ENCODE measurements at places on chromosomes 4 and X.

DNA sequence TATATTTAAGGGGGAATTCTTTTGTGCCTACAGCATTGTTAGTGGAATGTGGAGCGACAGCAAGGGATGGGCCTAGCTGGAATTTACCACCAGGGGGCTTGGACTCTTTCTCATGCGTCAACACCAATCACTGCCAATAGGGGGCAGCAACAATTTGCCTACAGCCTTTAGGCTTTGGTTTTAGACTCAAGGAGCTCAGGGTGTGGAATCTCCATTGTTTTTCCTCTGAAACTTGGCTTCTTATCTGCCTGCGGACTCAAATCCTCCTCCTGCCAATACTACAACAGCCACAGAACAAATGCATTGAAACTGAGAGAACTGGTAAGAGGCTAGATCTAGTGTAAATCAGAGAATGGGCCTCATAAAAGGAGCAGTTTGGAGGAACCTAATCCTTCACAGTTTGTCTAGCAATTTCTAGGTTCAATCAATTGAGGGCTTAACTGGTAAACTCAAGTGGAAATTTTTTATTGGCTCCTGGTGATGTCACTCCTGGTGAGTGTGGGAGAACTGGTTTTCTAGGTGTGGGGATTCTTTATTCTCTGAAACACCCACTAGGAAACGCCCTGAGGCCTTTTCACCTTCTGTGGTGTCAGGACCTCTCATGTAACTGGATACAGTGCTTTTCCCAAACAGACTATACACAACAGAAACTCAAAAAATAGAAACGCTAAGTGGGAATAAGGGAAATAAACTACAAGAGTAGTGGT, 27.9 kb upstream of the TMSB4X start:
- H3K36me3 ChIP-seq, result no peaks in the 10 kb centered on the region
- H3K27me3 ChIP-seq, result no peaks in the 10 kb centered on the region
- peak overlapping the region; percentile 92 for H3K27ac ChIP-seq
- peaks cover 31% of the 10 kb centered on the region for H3K4me1 ChIP-seq

- no peaks in the 10 kb centered on the region for H3K36me3 ChIP-seq
- no peaks in the 10 kb centered on the region for H3K4me1 ChIP-seq
- DNase-seq, result no peak
These were observed 586.9 kb downstream of the PCDH7 start for GRCh38 chr4:31307029-31307428.

DNA sequence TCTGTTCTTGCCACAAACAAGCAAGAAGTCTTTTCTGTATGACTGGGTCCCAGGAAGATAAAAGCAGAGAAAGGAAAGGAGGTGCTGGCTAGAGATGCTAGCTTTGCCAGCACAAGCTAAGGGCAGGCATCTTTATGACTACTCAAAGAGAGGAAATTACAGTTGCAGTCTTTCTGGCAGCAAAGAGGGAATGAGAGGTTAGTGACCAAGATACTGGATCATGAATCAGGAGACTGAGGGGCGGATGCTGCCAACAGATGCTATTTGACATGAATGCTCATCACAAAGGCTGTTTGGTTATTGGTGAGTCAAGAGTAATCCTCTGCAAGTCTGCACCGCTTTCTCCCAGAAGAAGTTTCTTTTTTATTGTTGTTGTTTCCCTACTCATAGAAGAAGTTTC, 5.5 kb upstream of the XIAP start:
- DNase-seq, result no peak
- H3K36me3 ChIP-seq, result no peaks in the 10 kb centered on the region
- H3K27me3 ChIP-seq, result no peaks in the 10 kb centered on the region
- no peak overlapping the region for H3K27ac ChIP-seq
- peaks cover 4% of the 10 kb centered on the region for H3K4me1 ChIP-seq

DNA sequence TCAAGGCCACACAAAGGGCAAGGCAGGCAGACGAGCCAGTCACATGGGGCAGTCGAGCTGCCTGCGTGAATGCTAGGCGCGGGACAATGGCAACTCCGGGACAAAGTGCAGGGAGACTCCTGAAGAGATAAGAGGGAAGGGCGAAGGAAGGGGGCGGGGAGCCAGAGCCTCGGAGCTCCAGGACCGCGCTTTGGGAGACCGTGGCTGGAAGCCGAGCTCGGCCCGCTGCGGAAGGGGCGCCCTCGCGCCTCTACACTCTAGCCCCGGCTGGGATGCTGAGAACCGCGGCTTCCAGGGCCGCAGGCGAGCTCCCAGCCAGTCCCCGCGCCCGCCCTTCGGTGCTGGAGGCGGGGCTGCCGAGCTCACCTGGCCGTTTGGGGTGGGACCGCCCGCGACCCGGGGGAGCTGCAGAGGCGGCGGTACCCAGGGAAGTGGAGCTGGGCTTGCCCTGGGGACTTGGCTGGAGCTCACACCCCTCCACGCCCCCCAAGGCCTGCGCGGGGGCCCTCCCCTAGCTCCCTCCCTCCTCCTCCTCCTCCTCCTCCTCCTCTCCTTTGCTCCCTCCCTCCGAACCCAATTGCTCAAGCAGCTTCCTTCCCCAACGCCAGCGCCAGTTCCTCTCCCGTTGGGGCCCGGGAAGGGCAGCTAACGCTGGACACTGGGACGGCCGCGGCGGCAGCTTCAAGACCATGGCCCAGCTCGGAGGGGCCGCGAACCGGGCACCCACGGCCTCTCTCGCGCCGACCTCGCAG, at the start of gene SOWAHD:
SOWAHD (plus strand) TSS at position 610 of the 752 bp plus-strand sequence; CDS start at position 690, 80 bp downstream.
- peak within 1 kb of the TSS; percentile 80 for H3K27ac ChIP-seq
- DNase-seq, result peak; percentile 72
- H3K27me3 ChIP-seq, result no peaks in the 10 kb centered on the region
- H3K36me3 ChIP-seq, result no peaks in the 10 kb centered on the region

DNA sequence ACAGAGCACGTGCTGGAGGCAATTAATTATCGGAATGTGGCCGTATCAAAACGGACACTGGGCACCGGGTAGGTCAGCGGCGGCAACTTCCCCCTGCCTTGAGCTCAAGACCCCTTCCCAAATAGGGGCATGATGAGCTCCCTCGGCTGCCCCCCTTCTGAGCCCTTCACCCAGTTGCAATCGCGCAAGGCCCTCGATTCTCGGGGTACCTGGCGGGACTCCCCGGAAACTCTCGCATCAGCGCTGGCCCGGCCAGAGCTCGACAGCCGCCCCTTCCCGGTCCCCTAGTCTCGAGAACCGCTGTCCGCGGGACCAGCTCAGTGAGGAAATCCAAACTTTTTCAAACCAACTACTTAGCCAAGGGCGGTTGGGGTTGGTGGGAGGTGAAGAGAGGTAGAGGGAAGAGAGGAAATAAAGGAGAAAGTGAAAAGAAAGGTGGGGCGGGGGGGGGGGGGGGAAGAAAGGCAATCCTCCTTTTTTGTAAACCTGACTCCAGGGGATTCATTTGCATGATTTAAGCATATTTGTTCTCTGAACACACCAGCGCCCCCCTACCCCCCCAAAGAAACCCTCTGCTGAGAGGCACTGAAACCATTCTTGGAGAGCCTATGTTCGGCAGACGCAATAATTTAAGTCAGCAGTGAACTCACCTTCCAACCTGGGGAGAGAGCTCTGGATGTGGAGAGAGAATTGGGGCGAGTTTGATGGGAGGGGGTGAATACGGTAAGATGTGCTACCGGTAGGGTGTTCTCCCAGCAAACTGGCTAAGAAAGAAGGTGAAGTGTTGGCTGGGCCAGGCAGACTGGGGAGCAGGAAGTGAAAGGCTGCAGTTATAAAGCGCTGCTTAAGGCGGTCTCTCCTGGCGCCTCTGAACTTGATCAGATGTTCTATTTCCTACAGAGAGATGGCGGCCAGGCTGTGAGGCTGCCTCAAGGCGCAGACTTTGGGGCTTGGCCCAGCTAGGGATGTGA, 2.0 kb upstream of the ZIC3 start:
- H3K27me3 ChIP-seq, result peaks cover 63% of the 10 kb centered on the region
- H3K4me1 ChIP-seq, result no peaks in the 10 kb centered on the region
- no peak for DNase-seq

All from hepatocyte (in vitro differentiated cells).